ENCODE measurements at places on chromosomes 4 and X. TPM values are rescaled to one million over a fixed set of nuclear protein-coding genes. Genes with fewer than 3 reads are reported as not detected.
A peak's percentile ranks its signal among the peaks of the same experiment; 100 is the strongest.

DNA sequence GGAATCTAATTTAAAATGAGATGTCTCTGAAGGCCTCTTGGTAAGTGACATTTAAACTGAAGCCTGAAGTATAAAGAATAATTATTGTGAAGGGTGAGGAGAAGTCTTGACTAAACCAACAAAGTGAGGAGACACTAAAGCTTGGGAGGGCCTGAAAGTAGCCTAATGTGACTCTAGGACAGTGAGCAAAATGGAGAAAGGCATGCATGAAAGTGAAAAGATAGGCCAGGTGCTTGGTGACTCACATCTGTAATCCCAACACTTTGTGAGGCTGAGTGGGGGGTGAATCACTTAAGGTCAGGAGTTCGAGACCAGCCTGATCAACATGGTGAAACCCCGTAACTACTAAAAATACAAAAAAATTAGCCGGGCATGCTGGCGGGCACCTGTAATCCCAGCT, 46.9 kb upstream of the SMARCAD1 start:
- no peaks in the 10 kb centered on the region for H3K4me1 ChIP-seq
- no peaks in the 10 kb centered on the region for H3K36me3 ChIP-seq
- no peak overlapping the region for H3K4me3 ChIP-seq
- no peaks in the 10 kb centered on the region for H3K27me3 ChIP-seq
- no peak for DNase-seq

Gene MYL5
- 40.5 TPM for total RNA-seq

DNA sequence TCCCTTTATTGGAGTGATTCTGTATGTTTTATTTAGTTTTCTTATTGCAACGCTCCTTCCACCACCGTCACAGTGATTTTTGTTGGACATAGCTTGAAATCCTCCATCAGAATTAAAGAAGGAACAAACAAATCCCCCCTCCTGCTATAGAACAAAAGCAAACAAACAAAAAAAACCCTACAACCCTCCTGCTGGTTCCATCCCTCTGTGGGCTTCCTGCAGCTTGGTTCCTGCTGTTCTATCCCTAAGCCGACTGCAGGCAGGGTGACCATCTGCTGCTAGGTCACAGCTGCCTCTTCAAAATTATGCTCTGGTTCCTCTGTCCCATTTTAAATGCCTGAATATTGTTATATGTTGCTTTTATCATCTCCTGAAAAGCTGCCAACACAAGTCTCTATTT, 116.8 kb upstream of the AGA start:
- DNase-seq: no peak
- no peak overlapping the region for H3K4me3 ChIP-seq
- H3K4me1 ChIP-seq: no peaks in the 10 kb centered on the region
- H3K27ac ChIP-seq: no peak overlapping the region
- H3K27me3 ChIP-seq: no peaks in the 10 kb centered on the region
- no peaks in the 10 kb centered on the region for H3K36me3 ChIP-seq

Gene FGFR3
- 47.3 TPM for total RNA-seq

GRCh38 chr4:81356621-81357020, 115.1 kb downstream of the RASGEF1B start:
- no peak for DNase-seq
- H3K4me3 ChIP-seq: no peak overlapping the region
- H3K27ac ChIP-seq: no peak overlapping the region
- H3K4me1 ChIP-seq: no peaks in the 10 kb centered on the region
- H3K27me3 ChIP-seq: no peaks in the 10 kb centered on the region

GRCh38 chr4:123856689-123857545, 460.3 kb downstream of the SPRY1 start:
- H3K4me3 ChIP-seq: no peak overlapping the region
- no peaks in the 10 kb centered on the region for H3K27me3 ChIP-seq
- H3K4me1 ChIP-seq: peaks cover 42% of the 10 kb centered on the region
- peak; percentile 75 for DNase-seq
- H3K36me3 ChIP-seq: no peaks in the 10 kb centered on the region
- H3K27ac ChIP-seq: peak overlapping the region; percentile 97
